ENCODE measurements at places on chromosomes 4 and X. TPM values are rescaled to one million over a fixed set of nuclear protein-coding genes. Genes with fewer than 3 reads are reported as not detected.

- H3K4me3 ChIP-seq, result no peak overlapping the region
- H3K27me3 ChIP-seq, result peaks cover 3% of the 10 kb centered on the region
- H3K36me3 ChIP-seq, result no peaks in the 10 kb centered on the region
- no peak overlapping the region for H3K27ac ChIP-seq
- DNase-seq, result no peak
Observed at GRCh38 chrX:124405868-124406267, 59.5 kb downstream of the SH2D1A start.

GRCh38 chr4:1471443-1472147, 65.4 kb upstream of the NKX1-1 start:
- H3K4me3 ChIP-seq, result no peak overlapping the region
- H3K36me3 ChIP-seq, result no peaks in the 10 kb centered on the region
- H3K4me1 ChIP-seq, result peaks cover 9% of the 10 kb centered on the region
- no peak for DNase-seq

- peaks cover 6% of the 10 kb centered on the region for H3K4me1 ChIP-seq
- H3K4me3 ChIP-seq, result peak within 1 kb of the TSS; percentile 50
- no peaks in the 10 kb centered on the region for H3K27me3 ChIP-seq
Observed at GRCh38 chr4:185811509-185812364, at the start of gene SORBS2. TSS of gene SORBS2 (minus strand) at chr4:185812194. CDS start at chr4:185690571, 121,623 bp downstream.

MAGED4 gene
- 55.2 TPM for total RNA-seq
